ENCODE measurements at places on chromosomes 5 and 9.
A peak's percentile ranks its signal among the peaks of the same experiment; 100 is the strongest.

DNA sequence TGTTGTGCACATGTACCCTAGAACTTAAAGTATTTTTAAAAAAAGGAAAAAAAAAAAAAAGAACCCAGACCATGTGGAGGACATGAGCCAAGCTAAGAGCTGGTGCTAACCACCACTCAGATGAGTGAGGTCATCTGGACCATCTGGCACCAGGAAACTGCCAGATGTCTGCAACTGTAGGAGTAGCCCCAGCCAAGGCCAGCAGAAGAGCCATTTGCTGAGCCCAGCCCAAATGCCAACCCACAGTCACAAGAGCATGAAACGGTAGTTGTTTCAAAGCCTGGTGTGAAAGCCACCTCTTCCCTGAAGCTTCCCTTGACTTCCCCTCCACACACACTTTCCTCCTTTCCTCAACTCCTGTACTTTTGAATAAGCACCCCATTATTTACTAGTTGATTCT lies 69.2 kb upstream of the FCN1 start:
- no peak for DNase-seq

DNA sequence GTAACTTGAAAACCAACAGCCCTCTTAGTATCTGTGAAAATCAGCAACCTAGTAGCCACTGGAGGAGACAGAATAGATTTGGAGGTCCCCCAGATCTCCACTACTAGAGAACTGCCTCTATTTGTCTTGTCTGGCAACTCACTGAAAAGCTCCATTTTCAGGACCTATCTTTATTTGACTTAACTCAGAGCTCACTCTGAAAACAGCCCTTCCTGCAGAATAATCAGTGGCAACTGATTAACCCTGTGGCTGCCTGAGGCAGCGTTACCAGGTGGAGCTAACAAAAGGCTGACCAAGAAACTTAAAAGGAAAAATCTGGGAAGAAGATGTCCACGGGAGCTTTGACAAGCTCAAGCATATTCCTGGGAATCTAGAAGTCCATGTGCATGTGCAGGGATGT lies 10.5 kb upstream of the IL13 start:
- DNase-seq, result no peak

- no peak for DNase-seq
Observed at GRCh38 chr9:123622711-123623241, 266.8 kb downstream of the CRB2 start.

DNA sequence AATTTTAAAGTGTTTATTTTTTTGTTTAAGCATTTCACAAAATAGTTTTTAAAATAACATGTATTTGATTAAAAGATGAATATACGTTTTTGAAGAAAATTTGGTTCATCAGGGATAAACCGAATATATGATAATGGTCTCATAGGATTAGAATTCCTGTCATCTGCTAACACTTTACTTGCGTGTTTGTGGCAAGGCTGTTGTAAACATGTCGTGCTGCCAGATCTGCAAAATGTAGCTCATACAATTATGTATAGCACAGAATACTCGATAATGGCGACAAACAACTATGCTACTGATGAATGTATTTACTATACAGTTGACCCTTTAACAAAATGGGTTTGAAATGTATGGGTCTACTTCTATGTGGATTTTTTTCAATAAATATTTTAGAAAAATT lies 7.2 kb upstream of the TXNDC8 start:
- no peak for DNase-seq

DNA sequence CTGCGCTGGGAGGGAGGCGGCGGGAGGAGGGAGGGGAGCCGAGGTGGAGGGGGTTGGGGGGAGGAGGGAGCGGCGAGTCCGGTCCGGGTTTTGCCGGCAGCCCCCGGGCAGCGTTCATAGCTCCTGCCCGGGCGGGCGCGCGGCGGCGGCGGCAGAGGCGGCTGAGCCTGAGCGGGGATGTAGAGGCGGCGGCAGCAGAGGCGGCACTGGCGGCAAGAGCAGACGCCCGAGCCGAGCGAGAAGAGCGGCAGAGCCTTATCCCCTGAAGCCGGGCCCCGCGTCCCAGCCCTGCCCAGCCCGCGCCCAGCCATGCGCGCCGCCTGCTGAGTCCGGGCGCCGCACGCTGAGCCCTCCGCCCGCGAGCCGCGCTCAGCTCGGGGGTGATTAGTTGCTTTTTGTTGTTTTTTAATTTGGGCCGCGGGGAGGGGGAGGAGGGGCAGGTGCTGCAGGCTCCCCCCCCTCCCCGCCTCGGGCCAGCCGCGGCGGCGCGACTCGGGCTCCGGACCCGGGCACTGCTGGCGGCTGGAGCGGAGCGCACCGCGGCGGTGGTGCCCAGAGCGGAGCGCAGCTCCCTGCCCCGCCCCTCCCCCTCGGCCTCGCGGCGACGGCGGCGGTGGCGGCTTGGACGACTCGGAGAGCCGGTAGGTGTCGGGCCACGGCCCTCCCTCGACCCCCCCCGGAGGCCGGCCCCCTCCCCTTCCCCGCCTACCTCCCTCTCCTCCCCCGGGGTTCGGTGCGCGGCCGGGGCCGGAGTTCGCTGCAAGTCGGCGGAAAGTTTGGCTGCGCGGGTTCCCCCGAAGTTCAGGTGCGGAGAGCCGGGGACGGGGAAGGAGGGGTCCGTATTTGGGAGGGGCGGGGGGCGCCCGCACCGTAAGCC lies at the start of gene CXXC5:
CXXC5 (plus strand) TSS at position 145 of the 877 bp plus-strand sequence. CDS start 32,175 bp downstream, outside the sequence.
- DNase-seq, result peak; percentile 46

- no peak for DNase-seq
Observed at GRCh38 chr5:62038024-62038423, 268.0 kb upstream of the KIF2A start.

GRCh38 chr5:159560088-159560487 lies 229.8 kb upstream of the IL12B start:
- no peak for DNase-seq

DNA sequence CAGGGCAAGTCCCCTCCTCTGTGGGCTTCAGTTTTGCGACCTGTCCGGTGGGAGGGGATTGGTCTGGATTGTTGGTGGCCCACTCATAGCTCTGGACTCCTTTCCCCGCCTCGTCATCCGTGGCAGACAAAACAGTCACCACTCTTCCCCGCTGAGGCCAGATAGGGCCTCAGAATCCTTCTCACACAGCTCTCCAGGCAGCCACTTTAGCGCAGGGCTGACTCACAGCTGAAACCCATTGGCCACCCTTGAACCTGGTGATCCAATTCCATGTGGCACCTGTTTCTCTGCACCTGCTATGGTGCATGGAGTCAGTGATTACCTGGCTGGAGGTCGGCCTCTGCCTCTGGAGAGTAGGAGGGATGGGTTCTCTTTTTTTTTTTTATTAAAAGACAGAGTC lies 15.8 kb upstream of the CACFD1 start:
- DNase-seq, result no peak

- no peak for DNase-seq
Observed at GRCh38 chr5:6576861-6577501, 55.9 kb downstream of the NSUN2 start.

DNA sequence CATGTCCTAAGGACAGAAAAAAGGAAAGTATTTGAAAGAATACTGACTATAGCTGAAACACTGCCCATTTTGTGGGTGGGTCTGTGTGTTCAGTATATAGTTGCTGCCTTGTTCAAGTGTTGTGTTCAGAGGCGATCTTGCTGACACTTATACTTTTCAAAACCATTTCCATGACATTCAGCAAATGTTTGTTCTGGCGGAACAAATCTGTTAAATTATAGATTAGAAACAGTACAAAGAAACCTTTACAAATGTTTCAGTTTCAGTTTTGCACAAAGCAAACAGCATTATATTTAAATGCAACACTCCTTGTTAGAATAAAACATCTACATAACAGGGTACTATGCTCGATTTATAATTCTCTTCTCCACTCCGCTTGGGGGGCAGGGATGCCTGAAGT lies 2276.3 kb downstream of the MAT2B start:
- no peak for DNase-seq

GRCh38 chr5:37754976-37755375 lies 84.9 kb downstream of the GDNF start:
- DNase-seq, result no peak

DNA sequence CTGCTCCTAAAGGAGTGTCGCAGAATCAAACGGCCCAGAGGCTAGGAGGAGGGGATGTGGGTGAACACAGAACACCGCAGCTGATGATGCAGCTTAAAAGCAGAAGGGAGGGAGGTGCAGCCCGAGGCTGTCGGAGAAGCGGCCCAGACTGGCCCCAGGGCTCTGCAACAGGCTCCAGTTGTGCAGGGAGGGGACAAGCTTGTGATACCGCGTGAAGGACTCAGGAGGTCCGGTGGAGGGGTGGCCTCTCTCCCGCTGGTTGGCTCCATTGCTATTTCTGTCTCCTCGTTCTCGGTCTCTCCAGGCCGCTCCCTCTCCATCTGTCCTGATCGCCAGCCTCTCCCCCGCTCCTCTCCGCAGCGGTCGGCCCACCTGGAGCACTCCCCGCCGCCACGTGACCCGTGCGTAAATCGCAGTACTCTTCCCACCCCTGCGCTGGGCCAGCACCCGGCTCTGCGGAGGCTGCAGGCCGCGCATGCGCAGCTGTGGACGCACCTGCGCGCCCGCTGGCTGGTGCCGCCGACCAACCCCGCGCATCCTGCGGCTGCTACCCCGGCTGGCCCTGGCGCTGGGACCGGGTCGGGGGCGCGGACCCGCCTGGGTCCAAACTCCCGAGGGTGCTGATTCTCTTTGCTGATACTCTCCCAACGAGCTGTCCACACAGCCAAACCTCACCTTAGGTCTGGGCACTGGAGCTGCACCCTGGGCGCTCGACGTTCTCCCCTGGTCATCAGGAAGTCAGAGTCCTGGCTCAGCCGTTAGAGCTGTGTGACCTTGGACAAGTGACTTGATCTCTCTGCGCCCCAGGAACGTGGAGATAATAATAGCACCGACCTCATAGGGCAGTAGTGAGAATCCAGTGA lies 3.7 kb upstream of the STXBP1 start:
- peak; percentile 59 for DNase-seq
